A172 (cell line): ENCODE measurements at places on chromosomes 5 and 9. TPM values are rescaled to one million over a fixed set of nuclear protein-coding genes. Genes with fewer than 3 reads are reported as not detected.
A peak's percentile ranks its signal among the peaks of the same experiment; 100 is the strongest.

LCN1 gene
- total RNA-seq: 0.47 TPM in 1 of 2 replicates, not detected in the other

TLR4 gene
- total RNA-seq: 11.6 and 18.5 TPM in 2 replicates

ADAMTS16 gene
- total RNA-seq: 3.4 and 3.5 TPM in 2 replicates

TUSC1 gene
- total RNA-seq: 27.3 and 31.2 TPM in 2 replicates

IGFBPL1 gene
- 0.14 TPM in 1 of 2 replicates, not detected in the other for total RNA-seq

INSYN2B gene
- total RNA-seq: 15.6 and 16.3 TPM in 2 replicates

PCSK5 gene
- 0.48 and 0.55 TPM in 2 replicates for total RNA-seq

GFM2 gene
- total RNA-seq: 99.2 and 103 TPM in 2 replicates

C8G gene
- not detected in 2 replicates for total RNA-seq

KLHL3 gene
- total RNA-seq: 0.43 and 1.3 TPM in 2 replicates

ZNF354C gene
- not detected in 2 replicates for total RNA-seq

SECISBP2 gene
- total RNA-seq: 33.2 and 33.8 TPM in 2 replicates

GRCh38 chr5:73370095-73370494 is 78.5 kb downstream of the FOXD1 start:
- no peak for DNase-seq

DNA sequence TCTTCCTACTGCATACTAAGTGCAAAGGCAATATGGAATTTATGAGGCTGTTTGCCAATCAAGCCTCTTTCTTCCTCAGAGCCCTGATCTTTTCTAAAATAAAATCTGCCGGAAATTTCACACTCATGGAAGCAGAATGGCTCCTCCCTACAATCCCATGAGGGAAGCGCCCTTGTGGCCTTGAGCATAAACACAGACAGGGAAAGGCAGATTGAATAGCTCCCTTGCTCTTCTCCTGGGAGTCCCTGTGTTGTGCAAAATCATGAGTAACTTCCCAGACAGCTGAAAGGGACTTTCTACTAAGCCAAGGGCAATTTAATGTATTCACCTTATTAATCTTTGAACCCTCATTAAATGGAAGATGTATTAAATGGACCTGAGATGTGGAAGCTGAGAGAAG is 226.1 kb upstream of the PIK3R1 start:
- no peak for DNase-seq

GRCh38 chr9:4117835-4118610 is 181.8 kb downstream of the GLIS3 start:
- DNase-seq: no peak

DNA sequence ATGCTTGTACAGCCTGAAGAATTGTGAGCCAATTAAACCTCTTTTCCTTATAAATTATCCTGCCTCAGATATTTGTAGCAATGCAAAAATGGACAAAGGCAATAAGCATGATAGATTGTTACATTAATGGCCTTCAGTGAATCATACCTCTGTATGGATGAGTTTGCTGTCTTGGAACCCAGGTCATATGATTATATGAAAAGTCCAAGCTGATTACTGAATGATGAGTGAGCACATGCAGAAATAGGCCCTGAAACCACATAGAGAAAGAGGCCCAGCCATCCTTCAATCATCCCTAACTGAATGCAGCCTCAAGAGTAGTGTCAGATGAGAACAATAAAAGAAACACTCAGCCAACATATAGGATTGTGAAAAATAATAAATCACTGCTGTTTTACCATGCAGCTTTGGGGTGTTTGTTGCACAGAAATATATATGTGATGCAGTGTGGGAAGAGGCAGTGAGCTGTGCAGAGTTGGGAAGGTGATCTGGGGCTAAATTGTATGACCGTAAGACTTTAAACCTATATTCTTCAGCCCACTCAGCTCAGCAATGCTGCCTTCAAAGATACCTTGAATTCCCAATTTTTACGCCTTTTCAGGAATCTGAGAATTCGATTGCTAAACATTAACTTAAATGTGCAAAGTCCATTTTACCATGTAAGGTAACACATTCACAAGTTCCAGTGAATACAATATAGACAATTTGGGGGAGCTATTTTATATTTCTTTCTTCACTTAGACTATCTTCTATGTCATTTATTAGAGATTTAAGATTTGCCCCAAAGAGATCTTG is 36.3 kb upstream of the SHISAL2B start:
- DNase-seq: no peak

- no peak for DNase-seq
Observed at GRCh38 chr5:125109293-125109692, 362.9 kb upstream of the ZNF608 start.

DNA sequence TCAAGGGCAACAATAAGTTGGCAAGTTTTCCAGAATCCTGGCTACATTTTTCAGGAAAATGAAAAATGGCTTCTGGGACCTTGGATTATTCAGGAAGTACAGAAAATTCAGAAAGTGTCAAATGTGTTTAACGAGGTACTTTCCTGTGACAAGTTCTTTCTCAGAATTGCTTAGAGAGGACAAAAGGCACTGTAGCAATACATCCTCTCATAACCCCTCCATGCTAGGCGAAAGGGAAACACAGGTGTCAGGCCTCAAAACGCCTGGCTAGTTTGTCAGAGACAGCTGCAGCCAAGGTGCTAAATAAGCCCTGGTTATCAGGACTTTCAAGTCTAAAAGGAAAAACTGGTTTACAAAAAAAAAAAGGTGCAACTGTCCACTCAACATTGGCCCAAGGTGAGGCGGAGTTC is 115.2 kb downstream of the GNAQ start:
- DNase-seq: no peak

DNA sequence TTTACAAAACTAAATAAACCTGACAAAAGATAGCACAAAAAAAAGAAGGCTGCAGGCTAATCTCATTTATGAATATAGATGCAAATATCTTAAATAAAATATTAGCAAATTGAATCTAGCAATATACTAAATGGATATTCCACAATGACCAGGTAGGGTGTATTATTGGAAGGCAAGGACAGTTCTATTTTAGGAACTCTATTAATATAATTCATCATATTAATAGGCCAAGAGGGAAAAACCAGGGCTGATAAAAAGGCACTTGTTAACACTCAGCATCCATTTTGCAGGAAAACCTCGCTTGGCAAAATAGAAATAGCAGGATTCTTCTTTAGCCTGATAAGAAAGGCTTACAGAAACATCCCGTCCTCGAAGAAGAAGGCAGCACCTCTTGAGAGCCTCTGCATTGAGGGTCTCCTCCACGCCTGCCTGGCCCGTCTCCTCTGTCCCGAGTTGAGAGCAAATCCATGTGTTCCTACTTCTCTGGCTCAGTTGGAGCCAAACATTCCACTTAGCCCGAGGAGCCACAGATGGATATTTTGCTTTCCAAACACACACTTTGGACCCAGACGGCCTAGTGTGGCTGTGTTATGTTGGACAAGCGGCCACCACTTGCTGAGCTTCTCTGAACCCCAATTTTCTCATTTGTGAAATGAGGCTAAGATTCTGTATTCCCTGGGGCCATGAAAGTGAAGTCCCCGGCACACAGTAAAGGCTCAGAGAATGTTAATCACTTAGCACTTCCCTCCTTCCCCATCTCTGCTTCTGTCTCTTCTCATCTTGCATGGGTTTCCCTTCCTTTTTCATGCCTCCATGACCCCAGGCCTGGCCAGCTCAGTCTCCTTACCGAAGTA is 181.8 kb upstream of the MVB12B start:
- DNase-seq: no peak

DNA sequence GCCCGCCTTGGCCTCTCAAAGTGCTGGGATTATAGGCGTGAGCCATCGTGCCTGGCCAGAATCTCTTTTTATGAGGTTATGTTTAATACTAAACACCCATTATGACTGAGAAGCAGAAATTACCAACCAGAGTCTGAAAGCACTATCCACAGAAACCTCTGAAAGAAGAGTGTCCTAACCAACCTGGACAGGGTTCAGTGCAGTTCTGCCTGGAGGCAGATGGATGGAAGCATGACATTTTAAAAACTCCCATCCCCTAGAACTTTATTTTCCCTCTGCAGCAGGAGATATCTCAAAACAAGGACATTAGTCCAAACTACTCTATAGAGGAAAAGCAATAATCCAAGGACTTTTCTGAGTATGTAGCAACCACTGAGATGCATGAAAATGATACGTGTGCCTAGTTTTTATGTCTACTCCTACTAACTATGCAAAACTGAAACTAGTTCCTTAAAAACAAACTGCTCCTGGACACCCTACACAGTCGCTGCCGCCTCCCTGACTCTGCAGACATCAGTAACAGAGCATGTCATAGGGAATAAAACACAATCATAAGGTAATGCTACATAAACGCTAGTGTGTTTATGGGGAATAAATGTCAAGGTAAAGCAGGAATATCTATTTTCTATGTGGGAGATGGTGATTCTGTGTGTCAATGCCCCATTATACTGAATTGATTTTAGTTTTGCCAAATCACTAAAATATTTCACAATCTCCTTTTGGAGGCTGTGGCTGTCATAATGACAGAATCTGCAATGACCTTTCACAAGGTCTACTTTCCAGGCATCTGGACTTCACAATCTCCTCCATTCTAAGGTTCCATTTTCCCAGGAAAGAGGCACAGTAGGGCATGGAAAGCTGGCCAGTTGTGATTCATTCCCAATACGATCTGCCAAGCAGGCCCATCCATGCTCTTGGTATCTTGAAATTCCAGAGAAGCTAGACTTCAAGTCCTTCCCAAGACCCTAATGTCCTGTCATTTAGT is 122.8 kb downstream of the SIL1 start:
- no peak for DNase-seq

GRCh38 chr9:112170235-112170634 is 4.9 kb downstream of the SUSD1 start:
- DNase-seq: no peak

GRCh38 chr9:91162311-91162710 is 199.4 kb downstream of the AUH start:
- peak; percentile 68 for DNase-seq

DNA sequence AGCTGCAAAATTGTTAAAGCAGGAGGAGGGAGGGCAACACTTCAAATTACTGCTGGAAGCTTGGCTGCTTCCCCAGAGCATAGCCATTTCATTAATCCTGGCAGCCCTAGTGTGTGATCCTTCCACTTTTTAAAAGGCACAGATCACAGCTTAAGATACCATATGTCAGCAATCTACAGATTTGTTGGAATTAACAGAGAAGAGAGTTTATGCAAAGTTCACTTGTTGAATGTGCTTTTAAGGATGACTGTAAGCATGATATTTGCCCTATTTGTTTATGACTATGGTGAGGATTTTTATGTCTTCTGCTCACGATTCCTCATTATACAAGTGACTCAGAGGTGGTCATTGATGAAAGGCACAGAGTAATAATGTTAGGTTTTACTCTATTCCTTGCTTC is 156.0 kb upstream of the CDKN2B start:
- DNase-seq: no peak

DNA sequence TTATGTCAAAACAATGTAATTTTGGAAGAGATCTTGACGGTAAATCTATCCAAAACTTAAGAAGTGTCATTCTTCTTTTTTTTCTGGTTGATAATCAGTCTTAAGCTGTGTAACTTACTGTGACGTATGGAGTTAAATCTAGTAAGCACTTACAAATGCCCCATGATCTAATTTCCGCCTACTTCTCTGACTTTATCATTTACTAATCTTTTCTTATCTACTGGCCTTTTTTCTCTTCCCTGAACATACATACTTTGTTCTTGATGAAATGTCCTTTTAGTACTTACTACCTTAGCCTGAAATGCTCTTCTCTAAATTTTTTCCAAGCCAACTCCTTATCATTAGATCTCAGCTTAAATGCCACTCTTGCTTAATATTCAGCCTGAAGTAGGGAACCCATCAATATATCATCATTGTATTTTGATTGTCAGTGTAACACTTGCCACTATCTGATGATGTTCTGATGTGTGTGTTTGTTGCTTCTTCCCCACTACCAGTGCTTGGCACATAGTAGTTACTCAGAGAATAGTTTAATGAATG is 27.6 kb downstream of the AP3S1 start:
- no peak for DNase-seq

GRCh38 chr9:108722396-108722795 is 133.4 kb downstream of the ACTL7B start:
- DNase-seq: no peak

- no peak for DNase-seq
Observed at GRCh38 chr5:176192094-176192721, 46.0 kb upstream of the SIMC1 start.

DNA sequence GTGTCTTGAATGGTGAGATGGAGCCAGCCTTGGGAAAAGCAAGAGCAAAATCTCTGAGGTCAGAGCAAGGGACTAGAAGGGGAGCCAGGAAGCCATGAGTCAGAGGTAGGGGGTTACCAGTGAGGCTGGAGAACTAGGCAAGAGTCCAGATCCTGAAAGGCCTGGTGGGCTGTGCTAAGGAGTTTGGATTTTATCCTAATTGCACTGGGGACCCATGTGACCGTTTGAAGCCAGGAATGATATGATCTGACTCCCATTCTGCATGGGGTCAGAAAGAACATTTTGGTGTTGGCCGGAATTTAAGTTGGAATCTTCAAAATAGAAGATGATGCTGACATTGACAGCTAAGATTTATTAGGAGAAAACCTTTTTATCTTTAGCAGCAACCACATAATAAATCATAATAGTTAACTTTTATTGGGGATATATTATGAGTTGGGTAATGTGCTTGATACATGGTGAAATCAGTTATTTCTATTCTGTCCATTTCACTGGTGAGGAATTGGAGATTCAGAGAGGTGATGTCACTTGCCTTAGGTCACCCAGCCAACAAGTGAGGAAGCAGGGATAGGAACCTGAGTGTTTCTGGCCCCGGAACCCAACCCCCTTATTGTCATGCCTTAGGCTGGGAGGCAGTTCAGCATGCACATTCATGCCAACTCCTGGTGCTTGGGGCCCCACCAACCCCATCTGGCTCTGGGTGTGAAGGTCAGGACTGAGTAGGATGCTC is 61.5 kb upstream of the RARS1 start:
- peak; percentile 70 for DNase-seq

- peak; percentile 62 for DNase-seq
Observed at GRCh38 chr5:5331848-5332247, 90.6 kb upstream of the ICE1 start.

DNA sequence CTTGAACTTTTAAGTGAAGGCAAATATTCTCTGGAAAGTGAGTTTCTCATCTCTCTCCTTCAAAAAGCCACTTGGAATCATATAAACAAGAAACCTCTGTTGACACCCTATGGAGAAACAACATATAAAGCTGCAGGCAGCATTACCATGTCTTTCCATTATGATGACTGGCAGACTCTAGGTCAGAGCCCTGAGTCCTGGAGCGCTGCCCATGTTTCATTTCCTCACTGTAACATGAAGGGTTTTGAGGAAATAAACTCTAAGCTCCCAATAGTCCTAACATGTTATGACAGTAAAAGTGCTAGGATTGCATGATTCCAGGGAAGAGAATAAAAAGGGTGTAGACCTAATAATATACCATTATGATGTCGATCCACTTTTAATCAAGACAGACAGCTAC is 220.6 kb downstream of the CTNND2 start:
- no peak for DNase-seq

DNA sequence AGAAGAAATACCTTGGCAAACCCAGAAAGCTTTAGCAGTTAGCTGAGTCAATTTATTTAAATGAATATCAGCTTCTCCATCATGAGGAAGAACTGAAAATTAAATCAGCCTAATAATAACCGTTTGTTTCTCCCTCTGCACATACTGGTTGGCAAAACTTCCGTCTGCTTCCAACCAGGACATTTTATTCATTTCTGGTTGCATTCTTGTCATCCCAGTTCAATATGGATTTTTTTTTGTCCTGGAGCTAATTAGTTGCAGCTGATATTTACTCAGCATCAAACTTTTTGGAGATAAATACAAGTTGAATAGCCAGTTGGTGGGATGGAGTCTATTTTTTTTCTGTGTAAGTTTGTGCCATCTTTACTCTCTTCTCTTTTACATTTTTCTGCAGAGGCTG is 126.5 kb upstream of the GDNF start:
- no peak for DNase-seq
